Neural progenitor cell (in vitro differentiated cells): ENCODE measurements at places on chromosomes 5 and 9.

GRCh38 chr5:126794157-126794828, 17.4 kb downstream of the LMNB1 start:
- DNase-seq, result no peak

DNA sequence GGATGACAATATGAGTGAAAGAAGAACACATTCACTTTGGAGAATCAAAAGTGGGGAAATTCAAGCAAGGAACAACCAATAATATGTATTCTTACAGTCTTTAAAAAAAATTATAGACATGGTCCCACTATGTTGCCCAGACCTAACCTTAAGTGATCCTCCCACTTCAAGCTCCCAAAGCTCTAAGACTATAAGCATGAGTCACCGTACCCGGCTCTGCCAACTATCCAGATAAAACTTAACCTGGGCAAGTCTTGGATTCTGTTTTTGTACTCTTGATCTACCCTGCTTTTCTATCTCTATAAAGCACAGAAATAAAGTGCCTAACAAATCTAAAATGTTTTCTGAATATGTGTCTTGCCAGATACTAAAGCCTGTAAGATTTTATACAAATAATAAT, 30.9 kb downstream of the CEMIP2 start:
- DNase-seq, result no peak

- peak; percentile 90 for DNase-seq
Observed at GRCh38 chr5:157265714-157266285, at the start of gene CYFIP2. Gene CYFIP2 (plus strand): TSS chr5:157266123. CDS start chr5:157285362, 19,239 bp downstream.

GRCh38 chr9:117827456-117827855, 123.3 kb downstream of the TLR4 start:
- DNase-seq, result peak; percentile 8

DNA sequence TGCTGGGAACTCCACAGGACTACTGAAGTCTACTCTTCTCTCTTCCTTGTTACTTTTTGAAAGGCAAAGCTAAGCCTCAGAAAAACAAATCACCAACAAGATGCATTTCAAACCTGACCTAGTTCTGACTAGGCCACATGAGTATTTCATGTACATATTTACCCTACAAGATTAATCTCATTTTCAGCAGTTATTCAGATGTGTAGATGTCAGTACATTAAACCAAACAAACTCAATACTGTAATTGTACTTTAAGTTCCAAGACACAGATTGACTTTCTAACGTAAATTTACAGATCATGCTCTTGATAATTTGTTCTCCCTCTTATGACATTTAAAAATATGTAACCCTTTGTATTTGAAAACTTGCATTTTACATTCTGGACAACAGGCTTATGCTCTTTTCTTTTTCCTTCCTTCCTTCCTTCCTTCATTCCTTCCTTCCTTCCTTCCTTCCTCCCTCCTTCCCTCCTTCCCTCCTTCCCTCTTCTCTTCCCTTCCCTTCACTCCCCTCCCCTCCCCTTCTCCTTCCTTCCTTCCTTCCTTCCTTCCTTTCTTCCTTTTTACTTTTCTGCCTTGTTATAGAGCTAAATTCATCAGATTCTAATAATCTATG, 1653.4 kb downstream of the EFNA5 start:
- no peak for DNase-seq

- no peak for DNase-seq
Observed at GRCh38 chr5:119397518-119398380, 41.9 kb downstream of the TNFAIP8 start.
